ENCODE measurements at places on chromosomes 12 and 14.

GRCh38 chr14:28754209-28754985 lies 12.2 kb upstream of the FOXG1 start:
- DNase-seq, result no peak

GRCh38 chr12:105401198-105401597 lies 70.7 kb downstream of the C12orf75 start:
- DNase-seq, result no peak

DNA sequence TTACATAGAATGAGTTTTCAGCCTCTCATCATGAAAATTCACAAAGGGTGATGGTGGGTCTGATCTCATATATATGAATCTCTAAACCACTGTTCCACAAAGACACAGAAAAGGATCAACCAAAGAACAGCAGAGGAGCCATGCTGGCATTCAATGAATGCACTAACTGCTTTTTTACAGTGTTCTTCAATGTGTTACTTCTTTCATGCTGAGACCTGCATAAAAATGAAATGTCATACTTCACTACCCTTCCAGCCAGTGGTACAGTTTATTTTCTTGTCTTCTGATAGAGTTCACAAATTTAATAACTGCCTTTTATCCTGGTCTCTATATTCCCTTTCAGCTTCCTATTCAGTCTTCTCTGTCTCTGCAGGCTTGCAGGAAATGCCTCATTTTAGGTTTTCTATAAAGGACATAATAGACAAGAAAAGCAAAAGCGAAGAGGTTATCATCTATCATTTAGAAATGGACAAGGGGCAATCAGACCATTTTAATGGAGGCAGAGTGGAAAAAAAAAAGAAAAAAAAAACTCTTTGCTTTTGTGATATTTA lies 836.7 kb upstream of the FOXG1 start:
- no peak for DNase-seq

DNA sequence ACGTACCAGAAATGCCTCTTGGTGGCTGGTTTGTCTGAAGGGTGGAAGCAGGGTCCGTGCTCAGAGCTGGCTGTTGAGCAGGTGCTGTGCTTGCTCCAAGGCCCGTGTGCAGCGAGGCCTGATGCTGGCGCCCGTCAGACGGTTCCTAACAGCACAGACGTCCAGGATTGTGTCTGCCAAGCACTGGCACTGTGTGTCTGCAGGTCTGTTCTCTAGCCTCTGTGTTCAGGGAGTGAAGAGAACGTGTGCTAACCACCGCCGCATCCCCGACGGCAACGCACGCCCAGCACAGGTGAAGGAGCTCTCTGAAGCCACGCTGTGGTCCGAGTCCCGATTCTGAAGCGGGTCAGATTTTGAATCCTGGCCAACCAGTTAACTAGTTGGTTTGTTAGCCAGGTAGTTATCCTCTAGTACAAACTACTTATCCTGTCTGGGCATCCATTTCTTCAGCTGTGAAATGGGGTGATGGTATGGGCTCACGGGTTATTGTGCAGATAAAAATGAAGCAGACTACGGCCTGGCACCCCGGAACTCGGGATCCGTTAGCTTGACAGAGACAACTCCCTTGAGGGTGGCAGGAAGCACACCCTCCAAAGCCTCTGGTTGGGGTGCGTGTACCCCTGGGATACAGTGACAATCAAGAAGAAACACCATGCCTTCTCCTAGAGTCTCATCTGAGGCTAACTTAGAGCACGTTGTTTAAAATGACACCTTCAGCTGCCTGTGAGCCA lies 18.6 kb upstream of the TDRD9 start:
- no peak for DNase-seq

- no peak for DNase-seq
Observed at GRCh38 chr12:4285070-4285469, 11.5 kb downstream of the CCND2 start.

DNA sequence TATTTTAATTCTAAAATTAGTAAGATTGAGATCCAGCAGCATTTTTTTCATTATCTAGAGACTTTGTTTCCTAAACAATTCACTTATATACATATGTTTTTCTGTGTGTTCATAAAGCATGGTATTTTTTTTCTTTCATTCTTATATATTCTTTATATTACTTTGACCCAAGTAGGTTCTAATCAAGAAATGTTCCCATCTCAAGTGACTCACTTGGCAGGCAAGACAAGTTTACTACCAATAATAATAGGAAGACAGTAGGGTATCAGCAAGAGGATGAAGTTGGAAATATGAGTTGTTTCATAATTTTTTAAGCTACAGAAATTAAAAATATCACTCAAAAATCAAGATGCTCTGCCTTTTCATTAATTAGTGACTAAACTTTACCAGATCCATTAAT lies 613.4 kb upstream of the ATP2B1 start:
- DNase-seq, result no peak

GRCh38 chr14:93029417-93029816 lies 86.3 kb downstream of the ITPK1 start:
- DNase-seq, result no peak

GRCh38 chr12:27571463-27571862 lies 47.5 kb downstream of the PPFIBP1 start:
- DNase-seq, result no peak

- no peak for DNase-seq
Observed at GRCh38 chr12:120037851-120038250, 48.8 kb downstream of the BICDL1 start.

GRCh38 chr12:76226397-76226796 lies 121.8 kb downstream of the BBS10 start:
- DNase-seq, result no peak

- no peak for DNase-seq
Observed at GRCh38 chr14:58463147-58463546, 35.6 kb downstream of the KIAA0586 start.

GRCh38 chr12:57069523-57069922 lies 9.1 kb downstream of the NEMP1 start:
- DNase-seq, result no peak

- DNase-seq, result no peak
Observed at GRCh38 chr12:93608313-93608712, 35.8 kb downstream of the SOCS2 start.

- no peak for DNase-seq
Observed at GRCh38 chr12:1007276-1007675, 16.3 kb downstream of the ERC1 start.

GRCh38 chr14:49886523-49886922 lies 6.4 kb upstream of the ARF6 start:
- no peak for DNase-seq

- DNase-seq, result no peak
Observed at GRCh38 chr12:53268630-53269562, 797 bp downstream of the ESPL1 start.

DNA sequence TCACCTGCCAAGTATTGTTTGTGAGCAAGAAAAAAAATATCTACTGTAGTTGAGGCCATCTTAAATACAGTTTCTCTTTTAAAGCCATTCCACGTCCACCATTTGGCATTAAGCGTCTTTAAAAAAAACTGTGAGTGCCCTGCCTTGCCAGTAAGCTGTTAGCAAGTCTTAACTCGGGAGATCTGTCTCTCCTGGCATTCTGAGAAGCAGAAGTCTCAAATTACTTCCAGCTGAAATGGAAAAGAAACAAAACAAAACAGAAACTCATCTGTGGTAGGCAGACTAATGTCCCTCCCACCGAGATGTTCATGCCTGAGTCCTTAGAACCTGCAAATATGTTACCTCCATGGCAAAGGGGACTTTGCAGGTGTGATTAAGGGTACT lies 126.2 kb downstream of the CRADD start:
- no peak for DNase-seq

- no peak for DNase-seq
Observed at GRCh38 chr12:127271776-127272175, 995.2 kb upstream of the TMEM132C start.

GRCh38 chr12:120367233-120367923 lies 1.6 kb downstream of the MSI1 start:
- no peak for DNase-seq

GRCh38 chr12:5305886-5306545 lies 125.9 kb upstream of the NTF3 start:
- DNase-seq, result no peak
